ENCODE measurements at places on chromosomes 6 and 20. TPM values are rescaled to one million over a fixed set of nuclear protein-coding genes. Genes with fewer than 3 reads are reported as not detected.

The PHF1 gene
- 7.6 TPM for total RNA-seq

The LEMD2 gene
- 57.7 TPM for total RNA-seq

The FAM83D gene
- total RNA-seq: 28.2 TPM

The PACSIN1 gene
- not detected for total RNA-seq

The LY6G6C gene
- total RNA-seq: not detected

The BPI gene
- not detected for total RNA-seq

The DEFB132 gene
- total RNA-seq: not detected

The PCK1 gene
- total RNA-seq: not detected

The HLA-DOB gene
- total RNA-seq: not detected

The DNMT3B gene
- 2.6 TPM for total RNA-seq

The KHDC1 gene
- total RNA-seq: 0.85 TPM

The WFDC2 gene
- total RNA-seq: not detected

The CST2 gene
- total RNA-seq: not detected

The HTR1E gene
- total RNA-seq: not detected

The HLA-DQA2 gene
- total RNA-seq: not detected

All from endothelial cell of coronary artery (primary cell).